K562 (cell line): ENCODE measurements at places on chromosomes 6 and 20. TPM values are rescaled to one million over a fixed set of nuclear protein-coding genes. Genes with fewer than 3 reads are reported as not detected.

The NKX2-2 gene
- total RNA-seq = not detected in 2 replicates

The CASS4 gene
- 27.8 and 36.8 TPM in 2 replicates for total RNA-seq

The RNF39 gene
- not detected in 2 replicates for total RNA-seq

The THBS2 gene
- total RNA-seq = 0.11 and 0.27 TPM in 2 replicates

The NKAIN4 gene
- total RNA-seq = not detected in 2 replicates

The PHACTR1 gene
- 19.7 and 25.3 TPM in 2 replicates for total RNA-seq

The TMEM170B gene
- 0.07 and 0.13 TPM in 2 replicates for total RNA-seq

The RBPJL gene
- total RNA-seq = not detected in 2 replicates

The SYNJ2 gene
- 24.7 and 27.7 TPM in 2 replicates for total RNA-seq

The MYBL2 gene
- 161 and 169 TPM in 2 replicates for total RNA-seq

The LY6G6D gene
- not detected in 2 replicates for total RNA-seq

The RIPOR2 gene
- total RNA-seq = 0.47 and 1.1 TPM in 2 replicates

The GLP1R gene
- not detected in 2 replicates for total RNA-seq

The CNR1 gene
- total RNA-seq = 1.5 and 1.9 TPM in 2 replicates

The SRMS gene
- total RNA-seq = not detected in 2 replicates

The HSPA12B gene
- 0.07 TPM in 1 of 2 replicates, not detected in the other for total RNA-seq

The ESR1 gene
- total RNA-seq = 0.27 and 0.31 TPM in 2 replicates

The C20orf141 gene
- total RNA-seq = not detected in 2 replicates

The RBM38 gene
- total RNA-seq = 82.4 and 83.4 TPM in 2 replicates

The CTSA gene
- 51.9 and 53.0 TPM in 2 replicates for total RNA-seq

The IL17F gene
- total RNA-seq = not detected in 2 replicates

The ID4 gene
- 0.07 TPM in 1 of 2 replicates, not detected in the other for total RNA-seq

The ARFGEF3 gene
- 0.02 and 0.07 TPM in 2 replicates for total RNA-seq

The SLC35F1 gene
- total RNA-seq = not detected in 2 replicates

The POLR1H gene
- 113 and 123 TPM in 2 replicates for total RNA-seq

The PAK5 gene
- total RNA-seq = not detected in 2 replicates

The SYTL3 gene
- 0.11 and 0.35 TPM in 2 replicates for total RNA-seq

The PRKN gene
- 0.24 TPM in 1 of 2 replicates, not detected in the other for total RNA-seq

The SLC24A3 gene
- not detected in 2 replicates for total RNA-seq

The SLC17A3 gene
- total RNA-seq = not detected in 2 replicates

The BTNL2 gene
- total RNA-seq = not detected in 2 replicates
